ENCODE measurements at places on chromosomes 2 and 18.

DNA sequence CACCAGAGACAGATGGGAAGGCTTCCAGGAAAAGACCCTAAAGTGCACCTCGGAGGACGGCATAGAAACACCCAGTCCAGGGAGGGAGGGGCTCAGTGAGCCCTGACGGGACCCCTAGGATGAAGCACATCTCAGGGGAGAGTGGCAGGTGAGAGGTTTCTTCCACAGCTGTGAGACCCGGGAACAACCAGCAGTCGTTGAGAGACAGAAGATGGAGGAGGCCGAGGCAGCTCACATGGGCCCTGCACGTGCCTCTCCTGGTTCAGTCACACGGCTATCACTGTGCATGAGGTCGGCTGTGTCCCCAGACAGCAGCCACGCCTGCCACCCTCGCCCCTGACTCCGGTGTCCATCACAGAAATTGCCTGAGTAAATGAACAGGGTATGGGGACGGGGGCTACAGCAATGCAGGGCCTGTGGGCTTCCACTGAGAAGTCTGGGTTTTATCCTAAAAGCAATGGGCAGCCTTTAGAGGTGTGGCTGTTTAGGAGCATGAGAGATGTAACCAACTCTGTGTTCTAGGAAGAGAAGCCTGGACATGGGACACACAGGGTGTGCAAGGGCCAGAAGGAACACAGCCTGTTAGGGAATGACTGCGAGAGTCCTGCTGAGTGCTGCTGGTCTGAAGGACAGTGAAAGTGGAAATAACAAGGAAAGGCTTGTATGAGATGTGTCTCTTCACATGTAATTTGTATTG, 102.0 kb downstream of the TMEM18 start:
- DNase-seq = no peak

- DNase-seq = no peak
Observed at GRCh38 chr2:155266109-155266508, 567.6 kb downstream of the KCNJ3 start.

GRCh38 chr18:25743646-25744151, 346.7 kb downstream of the SS18 start:
- DNase-seq = no peak

- DNase-seq = no peak
Observed at GRCh38 chr18:2529154-2529553, 42.2 kb downstream of the METTL4 start.

GRCh38 chr2:2641541-2642410, 310.7 kb upstream of the MYT1L start:
- DNase-seq = no peak

DNA sequence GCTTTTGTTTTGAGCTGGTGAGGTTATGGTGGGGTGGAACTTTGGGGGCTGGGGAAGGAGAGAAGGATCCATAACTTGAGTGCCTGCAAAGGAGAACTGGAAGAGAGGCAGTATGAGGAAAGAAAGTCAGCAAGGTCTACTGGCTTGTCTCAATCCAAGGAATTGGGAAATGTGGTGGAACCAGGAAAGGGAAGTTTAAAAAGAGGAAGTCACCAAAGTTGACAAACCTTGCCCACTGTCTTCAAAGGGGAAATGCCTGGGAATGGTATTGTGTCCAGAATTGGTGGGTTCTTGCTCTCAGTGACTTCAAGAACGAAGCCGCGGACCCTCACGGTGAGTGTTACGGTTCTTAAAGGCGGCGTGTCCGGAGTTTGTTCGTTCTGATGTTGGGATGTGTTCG, 304.1 kb upstream of the FAM98A start:
- no peak for DNase-seq

DNA sequence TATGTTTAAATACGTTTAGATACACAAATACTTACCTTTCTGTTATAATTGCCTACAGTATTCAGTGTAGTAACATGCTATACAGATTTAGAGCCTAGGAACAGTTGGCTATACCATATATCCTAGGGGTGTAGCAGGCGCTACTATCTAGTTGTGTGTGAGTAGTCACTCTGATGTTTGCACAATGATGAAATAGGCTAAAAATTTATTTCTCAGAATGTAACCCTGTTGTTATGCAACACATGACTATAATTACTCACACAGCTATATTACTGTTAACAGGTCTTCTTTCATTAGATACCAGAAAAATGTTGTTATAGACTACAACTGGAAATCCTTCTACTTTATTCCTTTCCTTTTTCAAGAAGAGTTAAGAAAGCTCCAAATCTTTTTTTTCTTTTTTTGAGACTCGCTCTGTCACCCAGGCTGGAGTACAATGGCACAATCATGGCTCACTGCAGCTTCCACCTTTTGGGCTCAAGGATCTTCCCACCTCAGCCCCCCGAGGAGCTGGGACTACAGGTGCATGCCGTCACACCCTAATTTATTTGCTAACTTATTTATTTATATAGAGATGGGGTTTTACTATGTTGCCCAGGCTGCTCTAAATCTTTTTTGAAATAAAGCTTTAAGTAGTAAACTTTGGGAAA, 48.5 kb downstream of the C2orf74 start:
- peak; percentile 64 for DNase-seq

DNA sequence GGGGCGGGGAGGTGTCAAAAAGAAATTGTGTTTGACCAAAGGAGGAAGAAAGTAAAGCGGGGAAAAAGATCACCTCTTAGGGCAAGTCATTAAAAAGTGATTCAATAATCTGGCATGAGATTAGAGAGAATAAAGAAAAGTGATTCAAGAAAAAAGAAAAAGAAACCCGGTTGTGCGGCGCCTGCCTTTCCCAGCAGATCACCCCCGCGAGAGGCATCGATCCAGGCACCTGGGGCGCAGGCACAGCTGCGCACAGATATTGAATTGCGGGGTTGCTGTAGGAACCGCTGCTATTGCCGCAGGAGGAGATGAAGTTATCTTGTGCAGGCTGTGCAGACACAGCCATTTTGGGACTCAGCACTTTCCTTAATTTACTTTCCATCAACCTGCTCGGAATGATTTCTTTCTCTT, 71.2 kb downstream of the PLB1 start:
- no peak for DNase-seq

DNA sequence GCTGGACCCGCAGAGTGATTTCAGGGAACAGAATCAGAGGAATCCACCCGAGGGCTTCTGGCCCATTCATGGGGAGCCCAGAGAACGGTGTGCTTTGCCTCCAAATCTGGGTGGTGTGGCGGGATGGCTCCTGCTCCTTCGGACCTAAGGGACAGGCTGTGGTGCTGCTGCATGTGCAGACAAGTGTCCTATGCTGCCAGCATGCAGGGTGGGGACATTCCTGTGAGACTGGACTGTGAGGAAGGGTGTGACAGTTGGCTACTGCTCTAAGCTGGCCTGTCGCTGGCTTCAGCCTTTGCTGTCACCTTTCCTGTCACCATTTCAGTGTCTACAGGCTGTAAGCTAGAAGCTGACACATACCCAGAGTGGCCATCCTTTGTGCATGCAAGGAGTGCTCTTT, 2.9 kb upstream of the SLC4A3 start:
- no peak for DNase-seq

DNA sequence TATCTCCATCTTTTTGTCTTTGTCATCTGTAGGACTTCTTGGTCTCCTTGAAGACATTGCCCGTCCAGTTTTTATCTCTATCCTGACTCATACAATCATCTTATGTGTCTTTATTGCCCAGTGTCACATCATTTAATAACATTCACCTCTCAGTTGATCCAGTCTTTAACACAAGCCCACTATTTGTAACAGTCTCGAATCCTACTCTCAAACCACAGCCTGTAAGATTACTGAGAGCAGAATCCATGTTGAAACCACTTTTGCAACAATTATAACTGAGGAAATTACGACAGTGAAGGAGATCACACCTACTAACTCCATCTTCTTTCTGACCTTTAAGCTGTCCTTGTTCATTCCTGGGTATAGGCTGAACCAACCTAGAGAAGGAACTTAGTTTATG, 1206.0 kb upstream of the ZEB2 start:
- DNase-seq = no peak

DNA sequence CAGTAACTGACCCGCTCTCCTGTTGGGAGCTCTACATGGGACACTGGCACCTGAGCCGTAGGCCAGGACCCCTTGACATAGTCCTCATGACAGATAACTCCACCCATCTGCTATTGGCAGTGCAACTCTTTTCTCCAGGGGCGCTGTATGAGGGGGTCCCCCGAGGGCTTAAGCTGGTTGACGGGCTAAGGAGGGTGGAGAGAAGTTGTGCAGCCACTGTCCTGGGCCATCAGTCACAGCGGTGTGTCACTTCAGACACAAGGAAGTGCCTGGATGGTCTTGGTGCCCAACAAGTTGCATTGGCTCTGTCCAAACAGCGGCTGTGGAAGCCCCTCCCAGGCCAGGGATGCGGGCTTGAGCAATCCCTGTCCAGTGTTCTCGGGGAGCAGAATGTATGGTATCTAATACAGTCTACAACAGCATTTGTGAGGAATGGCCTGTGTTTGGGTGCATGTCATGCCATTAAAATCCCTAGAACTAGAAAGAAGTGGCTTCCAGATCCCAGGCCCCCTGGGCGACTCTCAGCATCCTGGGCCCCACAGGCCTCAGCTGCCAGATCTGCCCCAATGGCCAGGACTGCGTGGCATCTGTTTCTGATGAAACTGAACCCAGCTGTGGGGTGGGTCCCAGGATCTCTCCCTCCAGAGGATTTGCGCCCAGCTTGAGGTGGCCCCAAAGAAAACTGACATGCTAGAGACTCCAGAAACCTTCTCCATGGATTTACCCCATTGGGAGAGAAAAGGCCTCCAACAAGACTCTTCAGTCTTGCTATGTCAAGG, 23.3 kb downstream of the TTC32 start:
- DNase-seq = no peak

GRCh38 chr2:26807788-26808460, 22.1 kb downstream of the CENPA start:
- DNase-seq = peak; percentile 40

DNA sequence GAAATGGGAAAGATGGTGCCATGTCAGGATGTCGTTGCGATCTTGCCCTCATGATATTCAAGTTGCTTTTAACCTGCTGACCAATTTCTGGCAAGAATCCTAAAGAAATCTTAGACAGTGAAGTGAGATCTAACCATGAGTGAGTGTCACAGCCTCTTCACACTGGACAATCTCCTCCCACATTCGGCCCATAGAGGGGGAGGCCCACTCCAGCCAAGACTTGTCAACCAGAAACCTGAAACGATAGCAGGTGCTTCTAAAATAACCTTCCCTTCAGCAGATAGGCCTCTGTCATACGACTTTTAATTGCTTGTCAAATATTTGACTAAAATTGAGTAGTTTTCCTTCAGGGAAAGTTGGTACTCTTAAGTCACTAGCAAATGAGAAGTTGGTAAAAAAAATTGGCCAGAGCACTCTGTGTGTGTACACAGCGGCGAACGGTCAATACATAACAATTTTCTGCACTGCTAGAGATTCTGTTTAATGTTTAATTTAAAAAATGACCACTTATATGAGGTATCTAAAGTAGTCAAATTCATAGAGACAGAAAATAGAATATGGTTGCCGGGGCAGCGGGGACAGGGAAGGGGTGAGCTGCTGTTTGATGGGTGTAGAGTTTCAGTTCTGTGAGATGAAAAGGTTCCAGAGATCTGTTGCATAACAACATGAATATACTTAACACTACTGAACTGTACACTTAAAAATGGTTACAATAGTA, 110.2 kb downstream of the VAPA start:
- DNase-seq = no peak

DNA sequence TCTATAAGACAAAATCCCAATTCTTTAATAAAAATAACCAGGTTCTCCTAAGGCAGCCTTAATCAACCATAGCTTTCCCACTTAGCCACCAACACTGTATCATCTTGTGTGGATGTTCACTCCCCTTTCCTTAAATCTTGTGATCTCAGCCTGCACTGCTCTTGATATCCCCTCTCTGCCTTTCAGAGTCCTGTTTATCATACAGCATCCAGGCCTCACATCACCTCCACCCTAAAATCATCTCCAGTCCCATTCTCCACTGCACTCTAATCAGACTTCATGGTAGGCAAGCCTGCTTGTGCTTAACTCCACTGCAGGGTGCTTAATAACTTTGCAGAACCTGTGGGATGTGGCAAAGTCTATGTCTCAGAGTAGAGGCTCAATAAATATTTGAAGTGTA, 18.8 kb downstream of the ARHGAP15 start:
- DNase-seq = no peak

DNA sequence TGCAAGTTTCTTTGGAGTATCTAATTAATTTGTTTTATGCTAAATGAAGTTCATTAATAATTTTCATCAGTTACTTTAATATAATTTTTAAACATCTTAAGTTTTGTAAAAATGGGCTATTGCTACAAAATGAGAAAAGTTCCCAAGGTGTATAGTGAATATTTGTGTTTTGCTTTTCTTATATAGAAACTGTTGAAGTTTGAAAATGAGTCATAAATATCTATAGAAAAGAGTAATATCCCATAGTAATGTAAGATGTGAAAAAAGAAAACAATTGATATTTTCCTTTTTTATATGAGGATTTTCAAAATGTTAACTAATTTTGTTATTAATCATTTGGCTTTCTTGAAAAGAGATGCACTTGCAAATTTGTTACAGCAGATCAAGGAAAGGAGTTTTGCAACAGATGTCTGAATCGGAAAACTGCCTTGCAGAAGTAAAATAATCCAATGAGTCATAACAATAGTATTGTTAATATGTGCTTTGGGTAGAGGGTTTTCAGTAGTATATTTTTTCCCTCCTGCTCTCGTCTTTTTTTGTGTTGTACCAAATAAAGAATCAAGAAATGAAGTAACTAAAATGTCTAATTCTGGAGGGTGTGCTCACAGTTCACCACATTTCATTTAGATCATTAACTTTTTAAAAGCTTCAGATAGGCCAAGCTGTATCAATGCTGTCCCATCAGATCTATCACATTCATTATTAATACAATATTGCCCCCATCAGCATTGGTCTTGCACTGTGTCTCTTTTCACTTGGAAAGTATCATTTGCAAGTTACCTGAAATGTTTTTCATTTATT, 15.5 kb downstream of the DUSP19 start:
- no peak for DNase-seq

DNA sequence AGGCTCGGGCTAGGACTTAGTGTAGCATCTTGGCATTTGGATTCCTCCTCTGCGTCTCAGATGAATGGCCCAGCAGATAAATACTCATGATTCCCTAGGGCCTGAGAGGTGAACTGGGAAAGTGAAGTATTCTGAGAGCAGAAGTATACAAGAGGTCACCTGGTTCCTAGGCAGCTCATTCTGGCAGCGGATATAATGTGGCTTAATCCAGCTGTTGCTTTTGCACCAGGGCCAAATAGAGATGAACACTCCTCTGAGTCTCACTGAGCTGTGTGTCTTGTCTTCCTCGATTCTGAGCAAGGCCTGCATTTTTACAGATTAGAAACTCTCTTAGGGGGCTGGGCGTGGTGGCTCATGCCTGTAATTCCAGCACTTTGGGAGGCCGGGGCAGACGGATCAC, 196.1 kb downstream of the SLC4A3 start:
- DNase-seq = no peak

DNA sequence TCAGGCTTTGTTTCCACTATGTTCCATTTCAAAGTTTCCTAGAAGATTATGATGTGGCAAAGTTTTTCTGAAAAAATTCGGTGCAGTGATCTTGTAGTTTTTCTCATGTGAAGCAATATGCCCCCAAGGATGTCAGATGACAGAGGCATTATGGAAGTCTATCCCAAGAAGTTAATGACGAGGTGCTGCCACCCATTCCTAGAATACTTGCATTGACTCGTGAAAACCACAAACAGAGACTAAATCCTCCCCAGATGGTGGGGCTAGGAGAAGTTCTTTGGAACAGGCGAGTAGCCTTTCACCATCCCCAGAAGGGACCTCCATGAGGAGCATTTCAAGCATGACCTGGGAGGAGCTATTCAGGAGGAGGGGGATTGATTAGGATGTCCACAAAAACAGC, 40.2 kb upstream of the COPS8 start:
- no peak for DNase-seq
